ENCODE measurements at places on chromosomes 5 and 9.

DNA sequence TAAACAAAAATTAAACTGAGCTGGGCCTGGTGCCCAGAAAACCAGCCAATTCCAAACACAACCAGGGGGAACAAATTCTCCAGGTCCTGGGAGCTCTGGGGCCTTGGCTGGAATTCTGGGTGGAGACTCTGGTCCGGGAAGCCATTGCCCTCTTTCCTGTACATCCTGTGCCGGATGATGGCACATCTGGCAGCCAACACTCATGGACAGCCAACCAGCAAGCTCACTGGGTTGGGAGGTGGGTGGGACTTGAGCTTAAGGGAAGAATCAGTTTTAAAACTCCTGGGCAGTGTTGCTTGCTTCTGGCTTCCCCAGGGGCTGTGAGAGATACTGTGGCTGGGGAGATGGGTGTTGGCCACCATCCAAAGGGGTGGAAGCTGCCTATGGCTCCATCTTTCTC is 56.1 kb downstream of the PCDH1 start:
- no peak for DNase-seq

- no peak for DNase-seq
Observed at GRCh38 chr9:90180381-90180780, 462.2 kb downstream of the DIRAS2 start.

DNA sequence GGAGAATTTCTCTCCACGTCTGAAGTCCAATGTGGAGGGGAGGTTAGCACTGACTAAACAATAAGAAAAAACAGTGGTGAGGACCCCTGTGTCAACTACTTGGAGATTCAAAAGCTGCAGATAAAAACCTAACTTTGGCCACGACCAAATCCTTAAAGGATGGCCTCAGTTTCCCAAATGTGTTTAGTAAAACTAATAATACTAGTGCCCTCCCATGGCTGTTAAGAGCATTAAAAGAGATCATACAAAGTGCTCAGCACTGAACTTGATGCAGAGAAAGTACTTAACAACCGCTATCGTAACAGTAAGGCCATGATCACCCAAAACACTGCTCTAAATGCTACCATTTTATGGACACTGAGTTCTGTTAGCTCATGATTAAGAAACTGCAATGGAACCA is 288.4 kb downstream of the EBF1 start:
- DNase-seq = no peak

GRCh38 chr5:54301849-54302248 is 8.5 kb downstream of the ARL15 start:
- DNase-seq = no peak

DNA sequence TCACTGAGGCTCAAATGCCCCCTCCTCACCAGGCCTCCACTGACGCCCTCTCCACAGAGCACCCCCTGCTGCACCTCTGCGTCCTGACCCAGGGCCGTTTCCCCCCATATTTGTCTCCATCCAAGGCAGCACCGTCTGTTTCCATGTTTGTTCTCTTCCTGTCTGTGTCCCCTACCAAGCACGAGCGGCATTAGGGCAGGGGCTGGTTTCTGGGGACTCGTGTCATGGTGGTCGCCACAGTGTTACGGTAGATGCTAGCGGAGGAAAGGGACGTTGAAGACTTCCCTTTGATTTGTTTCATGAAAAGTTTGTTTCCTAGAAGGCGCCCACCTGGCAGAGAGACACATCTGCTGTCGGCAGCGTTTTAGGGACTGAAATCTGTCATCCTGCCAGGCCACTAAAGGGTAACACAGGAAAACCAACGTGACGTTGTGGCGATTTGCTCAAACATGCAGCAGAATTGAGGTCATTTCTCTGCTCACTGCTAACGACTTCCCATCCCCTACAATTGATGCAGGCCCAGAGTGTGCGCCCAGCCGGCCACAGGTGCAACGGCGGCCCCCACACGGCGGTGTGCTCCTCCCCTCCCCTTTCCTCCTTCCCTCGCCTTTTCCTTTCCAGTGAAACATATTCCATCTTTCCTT is 79.3 kb upstream of the IRX4 start:
- no peak for DNase-seq

DNA sequence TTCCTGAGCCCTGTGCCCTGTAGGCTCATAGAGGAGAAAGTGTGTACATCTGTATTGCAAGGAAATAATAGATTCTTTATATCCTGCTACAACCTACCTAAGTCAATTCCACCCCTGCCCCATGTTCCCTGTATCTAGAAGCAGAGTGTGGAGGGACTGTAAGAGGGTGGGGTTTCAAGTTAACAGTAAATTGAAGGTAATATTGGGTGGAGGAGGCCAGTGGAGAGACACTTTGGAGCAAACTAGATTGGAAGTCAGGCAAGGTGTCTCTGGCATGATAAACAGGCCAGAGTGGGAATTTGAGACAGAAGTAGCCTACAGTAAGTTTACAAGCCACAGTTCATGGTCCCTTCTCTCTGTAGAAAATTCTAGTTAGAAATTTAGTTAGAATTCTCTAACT is 2.3 kb upstream of the HEMGN start:
- no peak for DNase-seq

DNA sequence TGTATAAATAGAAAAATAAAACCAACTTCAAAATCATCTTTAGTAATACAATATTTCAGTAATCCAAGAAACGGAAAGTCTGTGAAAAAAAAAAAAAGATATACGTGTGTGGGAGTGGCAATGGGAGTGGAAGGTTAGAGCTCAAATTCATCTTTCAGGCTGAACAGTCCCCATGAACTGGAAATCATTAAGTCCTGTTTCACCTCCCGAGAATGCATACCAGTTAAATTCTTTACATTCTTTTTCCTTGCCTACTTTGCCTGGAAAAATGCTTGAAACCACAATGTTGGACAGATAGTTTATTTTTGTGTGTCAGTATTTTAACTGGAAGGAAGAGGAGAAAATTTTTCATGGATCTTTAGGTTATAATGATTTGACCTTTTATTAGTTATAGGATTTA is 166.8 kb downstream of the MUSK start:
- DNase-seq = no peak

GRCh38 chr5:3592298-3592697 is 3.3 kb upstream of the IRX1 start:
- DNase-seq = no peak

GRCh38 chr5:157222506-157223230 is 42.0 kb downstream of the ITK start:
- no peak for DNase-seq

- DNase-seq = no peak
Observed at GRCh38 chr9:90878562-90878961, 76.9 kb downstream of the SYK start.

DNA sequence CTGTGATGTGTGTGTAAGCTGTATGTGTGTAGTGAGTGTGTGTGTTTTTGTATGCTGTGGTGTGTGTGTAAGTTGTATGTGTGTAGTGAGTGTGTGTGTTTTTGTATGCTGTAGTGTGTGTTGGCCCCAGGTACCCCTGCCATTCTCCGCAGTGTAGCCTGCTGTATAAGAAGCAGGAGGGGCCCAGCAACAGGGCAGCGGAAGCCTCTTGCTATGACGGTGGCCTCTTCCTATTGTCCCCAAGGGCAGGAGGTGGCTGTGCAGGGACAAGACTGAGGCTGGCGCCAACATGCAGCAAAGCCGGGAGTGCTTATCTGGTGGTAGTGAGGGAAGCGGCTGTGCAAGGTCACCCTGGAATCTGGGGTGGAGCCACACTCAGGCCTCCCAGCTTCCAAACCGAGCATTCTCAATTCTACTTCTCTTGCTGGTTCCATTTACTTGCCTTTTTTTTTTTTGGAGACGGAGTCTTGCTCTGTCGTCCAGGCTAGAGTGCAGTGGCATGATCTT is 5.1 kb downstream of the SPAAR start:
- no peak for DNase-seq

DNA sequence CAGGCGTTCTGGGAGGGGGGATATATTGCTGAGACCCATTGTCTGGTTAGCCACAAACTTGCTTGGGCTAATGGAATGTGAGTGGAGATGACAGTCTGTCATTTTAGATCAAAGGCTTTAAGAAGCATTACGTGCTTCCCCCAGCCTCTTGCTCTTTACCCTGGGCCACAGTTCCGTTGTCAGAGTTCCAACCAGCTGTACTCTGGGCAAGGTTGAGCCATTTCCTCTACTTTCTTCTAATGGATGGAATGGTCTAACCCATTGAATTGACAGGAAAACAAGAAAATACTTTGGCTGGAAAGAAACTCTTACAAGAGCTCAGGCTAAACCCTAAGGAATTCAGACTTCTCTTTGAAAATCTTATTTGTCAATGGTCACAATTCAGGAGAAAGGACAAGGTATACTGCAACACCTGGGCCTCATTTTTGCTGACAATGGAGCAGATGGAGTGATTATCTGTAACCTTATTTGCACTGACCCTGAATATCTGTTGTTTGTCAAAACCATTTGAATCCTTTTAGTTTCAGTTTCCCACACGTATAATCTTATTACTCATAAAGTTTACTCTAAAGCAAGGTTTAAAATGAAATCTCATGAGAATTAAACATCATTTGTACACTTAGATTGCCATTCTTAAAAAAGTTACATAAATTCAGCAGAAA is 231.4 kb downstream of the PDE4D start:
- DNase-seq = no peak

DNA sequence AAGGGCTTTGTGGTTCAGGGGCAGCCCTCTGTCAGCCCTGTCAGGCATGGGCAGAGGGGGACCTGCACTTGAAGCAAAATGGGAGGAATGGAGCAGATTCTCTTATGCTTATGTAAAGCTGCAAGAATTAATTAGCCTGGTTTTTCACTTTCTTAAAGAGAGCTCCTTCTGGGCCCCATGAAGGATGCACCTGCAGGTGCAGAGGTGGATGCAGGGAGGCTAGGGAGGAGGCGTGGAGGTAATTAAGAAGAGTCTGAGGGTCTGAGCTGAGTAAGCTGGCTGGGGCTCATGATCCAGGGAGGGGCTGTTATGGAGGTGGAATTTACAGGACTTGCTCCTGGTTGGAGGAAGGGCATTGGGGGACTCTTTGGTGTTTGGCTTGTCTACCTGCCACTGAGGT is 22.0 kb downstream of the NSG2 start:
- DNase-seq = no peak

- DNase-seq = no peak
Observed at GRCh38 chr9:131960851-131961495, 118.7 kb downstream of the MED27 start.

DNA sequence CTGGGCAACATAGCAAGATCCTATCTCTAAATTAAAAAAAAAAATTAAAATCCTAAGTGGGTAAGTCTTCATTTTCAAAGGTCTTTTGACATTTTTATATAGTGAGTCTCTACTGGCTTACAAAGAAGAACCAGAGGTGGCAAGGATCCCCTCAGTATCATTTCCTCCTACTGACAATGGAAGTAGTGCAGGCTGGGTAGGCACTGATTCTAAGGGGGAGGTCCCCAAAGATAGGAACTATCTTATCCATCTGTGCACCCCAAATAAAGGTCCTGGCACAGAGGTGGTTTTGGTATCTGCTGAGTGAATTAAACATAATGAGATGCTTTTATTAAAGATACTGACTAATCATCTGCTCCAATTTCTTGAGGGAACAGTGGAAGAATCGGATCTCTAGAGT is 4.2 kb downstream of the FAM193B start:
- DNase-seq = no peak

- DNase-seq = no peak
Observed at GRCh38 chr9:101951598-101951997, 213.2 kb upstream of the GRIN3A start.

GRCh38 chr9:137685741-137686420 is 67.1 kb downstream of the EHMT1 start:
- DNase-seq = no peak

DNA sequence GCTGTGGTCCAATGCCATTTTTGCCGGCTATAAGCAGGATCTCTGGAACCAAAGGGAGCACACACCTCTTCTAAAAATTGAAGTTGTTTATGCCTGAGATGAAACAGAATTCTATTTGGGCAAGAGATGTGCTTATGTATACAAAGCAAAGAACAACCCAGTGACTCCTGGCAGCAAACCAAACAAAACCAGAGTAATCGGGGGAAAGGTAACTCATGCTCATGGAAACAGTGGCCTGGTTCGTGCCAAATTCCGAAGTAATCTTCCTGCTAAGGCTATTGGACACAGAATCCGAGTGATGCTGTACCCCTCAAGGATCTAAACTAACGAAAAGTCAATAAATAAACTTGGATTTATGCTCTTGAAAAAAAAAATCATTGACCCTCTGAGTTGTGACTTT is 178.7 kb downstream of the CEMIP2 start:
- DNase-seq = no peak

DNA sequence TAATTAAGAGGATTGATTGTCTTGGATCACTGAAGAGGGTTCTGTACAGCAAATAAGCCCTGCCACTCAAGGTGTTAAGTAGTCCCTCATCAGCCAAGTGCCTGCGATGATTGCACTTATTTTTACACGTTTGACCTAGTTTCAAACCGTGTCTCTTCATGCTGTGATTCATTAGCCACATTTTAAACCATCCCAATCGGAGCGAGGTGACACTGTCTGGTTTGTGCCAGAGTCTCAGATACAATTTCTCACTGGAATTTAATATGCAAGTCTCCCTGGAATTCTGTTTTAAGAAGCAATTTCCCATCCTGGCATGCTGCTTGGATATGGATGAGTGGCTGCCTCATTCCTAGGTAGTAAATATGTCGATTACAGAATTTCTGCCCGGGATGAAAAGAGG is 1.6 kb downstream of the INSYN2B start:
- no peak for DNase-seq

DNA sequence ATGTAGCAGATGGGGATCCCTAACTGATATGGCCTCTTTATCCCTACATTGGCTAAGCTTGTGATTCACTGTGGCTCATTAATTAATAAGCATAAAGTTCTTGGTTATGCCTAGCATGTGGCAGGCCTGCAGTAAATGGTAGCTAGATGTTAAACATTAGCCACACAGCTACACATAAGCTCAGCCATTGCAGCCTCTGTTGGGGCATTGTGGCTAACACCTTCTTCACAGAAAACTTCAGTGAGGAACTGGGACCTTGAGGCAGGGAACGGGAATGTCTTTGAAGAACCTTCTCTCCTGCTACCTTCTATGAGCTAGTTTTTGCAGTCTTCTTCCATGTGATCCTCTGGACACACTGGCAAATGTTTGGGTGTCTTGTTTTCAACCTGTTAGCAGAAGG is 338.2 kb downstream of the NTRK2 start:
- no peak for DNase-seq

DNA sequence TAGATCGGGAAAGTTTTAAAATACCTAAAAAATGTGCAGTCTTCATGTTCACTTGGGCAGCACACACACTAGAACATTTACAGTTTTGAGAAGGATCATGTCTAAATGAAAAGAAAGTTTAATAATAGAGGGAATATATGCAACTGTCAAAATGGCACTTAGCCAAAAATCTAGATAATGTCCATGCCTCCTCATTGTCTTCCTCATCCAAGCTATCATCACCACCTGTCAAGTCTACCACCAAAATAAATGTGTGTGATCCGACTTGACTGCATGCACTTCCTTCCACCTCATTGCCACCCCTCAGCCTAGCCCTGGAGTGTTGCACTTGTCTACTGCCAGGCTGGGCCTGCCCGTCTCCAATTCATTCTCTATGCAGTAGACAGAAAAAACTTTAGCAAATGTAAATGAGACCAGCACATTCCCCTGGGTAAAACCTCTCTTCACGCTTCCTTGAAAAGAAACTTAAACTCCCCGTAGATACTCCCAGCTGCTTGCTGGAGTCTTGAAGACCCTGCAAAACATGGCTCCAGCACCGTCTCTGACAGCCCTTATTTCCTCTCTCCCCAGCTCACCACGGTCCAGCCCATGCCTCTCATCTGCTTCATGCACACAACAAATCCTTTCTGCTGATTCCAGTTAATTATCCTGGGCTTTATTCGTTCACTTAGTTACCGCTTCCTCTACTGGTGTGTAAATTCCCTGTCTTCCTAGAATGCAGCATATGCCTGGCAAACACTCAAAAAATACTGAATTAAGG is 66.9 kb downstream of the FANCC start:
- no peak for DNase-seq
